Neuronal stem cell (in vitro differentiated cells): ENCODE measurements at places on chromosomes 3 and 15.
A peak's percentile ranks its signal among the peaks of the same experiment; 100 is the strongest.

GRCh38 chr3:126517291-126517951 is at the start of gene UROC1:
TSS of gene UROC1 (minus strand) at chr3:126517773. CDS start at chr3:126517719, 54 bp downstream.
- no peak within 1 kb of the TSS for H3K4me3 ChIP-seq
- peaks cover 15% of the 10 kb centered on the region for H3K4me1 ChIP-seq
- H3K27me3 ChIP-seq, result no peaks in the 10 kb centered on the region

GRCh38 chr15:38088971-38089370 is 154.5 kb downstream of the TMCO5A start:
- no peak for DNase-seq
- H3K4me1 ChIP-seq, result peaks cover 5% of the 10 kb centered on the region
- no peak overlapping the region for H3K27ac ChIP-seq
- no peaks in the 10 kb centered on the region for H3K36me3 ChIP-seq
- H3K4me3 ChIP-seq, result no peak overlapping the region

DNA sequence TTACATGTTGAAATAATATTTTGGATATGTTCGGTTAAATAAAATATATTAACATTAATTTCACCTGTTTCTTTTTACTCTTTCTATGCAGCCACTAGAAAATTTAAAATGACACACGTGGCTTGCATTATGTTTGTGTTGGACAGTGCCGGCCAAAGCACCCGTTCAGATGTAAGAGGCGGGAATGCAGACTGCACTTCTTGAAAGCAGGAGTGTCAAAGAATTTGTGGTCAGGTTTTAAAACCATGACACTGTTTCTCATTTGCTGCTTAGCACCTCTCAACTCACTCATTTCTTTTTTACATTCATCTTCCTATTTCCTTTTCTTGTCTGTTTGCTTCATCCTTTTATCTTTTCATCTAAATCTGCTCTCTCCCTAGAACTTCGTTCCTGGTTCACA is 35.3 kb upstream of the MINAR1 start:
- H3K4me1 ChIP-seq, result no peaks in the 10 kb centered on the region
- H3K27ac ChIP-seq, result no peak overlapping the region
- H3K27me3 ChIP-seq, result no peaks in the 10 kb centered on the region
- H3K4me3 ChIP-seq, result no peak overlapping the region
- no peak for DNase-seq

DNA sequence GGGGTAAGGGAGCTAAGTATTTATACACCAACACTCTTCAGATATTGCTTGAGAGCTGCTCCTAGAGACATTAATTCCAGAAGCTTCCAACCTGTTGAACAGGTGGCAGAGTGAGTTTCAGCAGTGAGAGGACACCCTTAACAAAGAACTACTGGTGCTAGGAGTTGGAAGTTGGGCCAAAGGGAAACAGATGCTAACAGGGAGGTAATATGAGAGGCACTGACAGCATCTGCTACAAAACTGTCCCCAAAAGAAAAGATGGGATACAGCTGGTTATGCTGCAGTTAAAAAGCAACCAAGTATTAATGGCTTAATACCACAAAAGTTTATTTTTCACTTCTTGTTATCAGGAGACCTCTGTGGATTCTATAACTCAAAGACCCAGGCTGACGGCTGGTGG is 104.5 kb upstream of the SATB1 start:
- no peak for DNase-seq
- H3K36me3 ChIP-seq, result no peaks in the 10 kb centered on the region
- no peak overlapping the region for H3K27ac ChIP-seq
- no peak overlapping the region for H3K4me3 ChIP-seq

DNA sequence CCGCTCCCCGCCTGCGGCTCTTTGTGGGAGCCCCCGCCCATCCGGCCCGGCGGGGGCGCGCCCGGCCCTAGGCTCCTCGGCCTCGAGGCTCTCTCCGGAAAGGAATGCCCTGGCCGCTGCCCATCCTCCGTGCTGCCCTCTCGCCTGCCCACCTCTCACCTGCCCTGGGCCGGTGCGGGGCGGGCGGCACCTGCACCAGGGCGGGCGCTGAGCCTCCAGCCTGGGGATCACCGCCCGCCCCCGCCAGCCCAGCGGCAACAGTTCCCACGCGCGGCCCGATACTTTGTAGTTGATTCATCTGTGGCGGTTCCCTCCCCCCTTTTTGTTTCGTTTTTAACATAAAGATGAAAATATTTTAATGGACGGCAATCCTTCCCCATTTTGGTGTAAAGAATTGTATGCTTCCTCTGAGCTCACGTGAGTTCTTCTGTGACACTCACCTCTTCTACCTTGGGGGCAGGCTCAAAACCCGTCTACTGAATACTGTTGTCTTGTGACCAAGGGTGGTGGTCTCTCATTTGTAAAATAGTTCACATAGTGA is 1.9 kb downstream of the KLF13 start:
- no peak overlapping the region for H3K27ac ChIP-seq
- H3K4me1 ChIP-seq, result peaks cover 6% of the 10 kb centered on the region
- peaks cover 22% of the 10 kb centered on the region for H3K27me3 ChIP-seq
- H3K4me3 ChIP-seq, result peak overlapping the region; percentile 86
- no peak for DNase-seq

DNA sequence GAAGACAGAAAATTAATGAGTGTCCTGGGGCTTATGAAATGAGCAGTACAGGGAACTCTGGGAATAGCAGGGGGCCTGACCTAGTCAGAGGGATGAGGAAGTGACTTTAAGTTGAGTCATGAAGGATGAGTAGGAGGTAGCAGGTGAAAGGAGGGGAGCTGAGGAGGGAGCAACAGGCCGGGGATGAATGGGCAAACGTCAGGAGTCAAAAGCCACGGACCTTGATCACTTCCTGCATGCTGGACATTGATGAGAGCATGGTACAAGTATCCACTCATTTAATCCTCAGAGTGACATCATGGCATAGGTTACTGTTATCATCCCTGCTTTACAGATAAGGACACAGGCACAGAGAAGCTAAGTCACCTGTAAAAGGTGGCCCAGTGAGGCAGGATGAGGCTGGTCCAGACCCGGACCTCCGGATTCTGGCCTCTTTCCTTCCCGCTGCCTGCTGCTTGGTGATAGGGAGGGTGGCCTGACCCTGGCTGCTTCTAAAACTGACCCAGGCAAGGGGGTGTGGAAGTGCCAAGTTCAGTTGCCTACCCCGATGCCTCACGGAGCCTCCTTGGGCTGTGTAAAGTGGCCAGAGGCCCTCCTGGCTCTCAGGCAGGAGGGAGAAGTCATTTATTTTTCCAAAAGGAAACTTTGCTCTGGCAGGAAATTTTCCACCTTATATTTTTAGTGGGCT is 7.6 kb downstream of the CORO2B start:
- H3K36me3 ChIP-seq, result no peaks in the 10 kb centered on the region
- H3K27ac ChIP-seq, result no peak overlapping the region
- no peak overlapping the region for H3K4me3 ChIP-seq
- no peak for DNase-seq
- peaks cover 17% of the 10 kb centered on the region for H3K4me1 ChIP-seq

- no peak for DNase-seq
- no peak overlapping the region for H3K4me3 ChIP-seq
- no peaks in the 10 kb centered on the region for H3K27me3 ChIP-seq
- H3K4me1 ChIP-seq, result no peaks in the 10 kb centered on the region
- H3K36me3 ChIP-seq, result no peaks in the 10 kb centered on the region
Measured at GRCh38 chr3:114308830-114309229, 15.0 kb downstream of the TIGIT start.

- H3K4me1 ChIP-seq, result peaks cover 8% of the 10 kb centered on the region
- no peak overlapping the region for H3K27ac ChIP-seq
- no peaks in the 10 kb centered on the region for H3K36me3 ChIP-seq
- H3K27me3 ChIP-seq, result no peaks in the 10 kb centered on the region
- H3K4me3 ChIP-seq, result no peak overlapping the region
Measured at GRCh38 chr3:188365988-188366698, 212.2 kb downstream of the LPP start.

DNA sequence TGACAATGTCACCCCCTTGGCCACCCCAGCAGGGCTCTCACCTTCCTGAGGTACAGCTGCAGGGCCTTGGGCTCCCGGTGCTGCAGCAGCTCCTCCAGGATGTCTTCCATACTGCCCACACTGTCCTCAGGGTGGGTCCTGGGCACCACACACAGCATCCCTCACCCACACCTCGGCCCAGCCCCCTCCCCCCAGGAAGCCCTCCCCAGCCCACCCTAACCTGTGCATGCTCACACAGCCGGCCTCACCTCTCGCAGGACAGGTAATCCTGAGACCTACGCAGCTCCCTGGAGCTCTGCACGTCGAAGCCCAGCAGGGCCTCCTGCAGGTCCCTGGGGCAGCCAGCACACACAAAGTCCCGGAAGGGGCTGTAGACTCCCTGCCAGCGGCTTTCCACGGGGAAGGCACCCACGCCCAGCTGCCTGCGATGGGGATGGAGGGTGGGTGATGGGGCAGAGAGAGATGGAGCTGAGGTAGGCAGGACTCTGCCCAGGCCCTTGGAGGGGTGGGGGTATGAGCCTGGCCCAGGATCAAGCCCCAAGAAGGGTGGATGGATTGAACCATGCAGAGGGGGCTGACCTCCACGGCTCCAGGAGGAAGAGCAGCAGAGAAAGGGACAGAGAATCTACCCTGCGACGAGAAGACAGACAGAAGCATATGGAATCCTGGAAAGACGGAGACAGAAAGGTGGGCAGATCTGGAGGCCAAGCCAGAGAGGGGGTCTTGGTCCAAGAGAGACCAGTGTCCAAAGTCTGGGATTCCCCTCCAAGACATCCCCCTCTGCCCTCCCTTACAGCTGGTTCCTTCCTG is 16.7 kb downstream of the ALS2CL start:
- H3K4me1 ChIP-seq, result no peaks in the 10 kb centered on the region
- no peaks in the 10 kb centered on the region for H3K36me3 ChIP-seq
- no peak overlapping the region for H3K4me3 ChIP-seq
- no peak for DNase-seq
- no peaks in the 10 kb centered on the region for H3K27me3 ChIP-seq
- no peak overlapping the region for H3K27ac ChIP-seq

GRCh38 chr3:89300981-89301380 is 193.6 kb downstream of the EPHA3 start:
- H3K36me3 ChIP-seq, result no peaks in the 10 kb centered on the region
- H3K27ac ChIP-seq, result no peak overlapping the region
- H3K4me1 ChIP-seq, result no peaks in the 10 kb centered on the region
- no peak for DNase-seq
- H3K27me3 ChIP-seq, result no peaks in the 10 kb centered on the region

GRCh38 chr15:60720493-60721256 is 241.7 kb upstream of the ICE2 start:
- peaks cover 18% of the 10 kb centered on the region for H3K27me3 ChIP-seq
- no peak for DNase-seq
- H3K36me3 ChIP-seq, result no peaks in the 10 kb centered on the region
- H3K4me3 ChIP-seq, result no peak overlapping the region
- peaks cover 2% of the 10 kb centered on the region for H3K4me1 ChIP-seq

- no peaks in the 10 kb centered on the region for H3K36me3 ChIP-seq
- no peaks in the 10 kb centered on the region for H3K4me1 ChIP-seq
- H3K4me3 ChIP-seq, result no peak overlapping the region
- H3K27me3 ChIP-seq, result no peaks in the 10 kb centered on the region
- no peak overlapping the region for H3K27ac ChIP-seq
- DNase-seq, result no peak
Measured at GRCh38 chr15:85356276-85356675, 24.1 kb upstream of the AKAP13 start.

DNA sequence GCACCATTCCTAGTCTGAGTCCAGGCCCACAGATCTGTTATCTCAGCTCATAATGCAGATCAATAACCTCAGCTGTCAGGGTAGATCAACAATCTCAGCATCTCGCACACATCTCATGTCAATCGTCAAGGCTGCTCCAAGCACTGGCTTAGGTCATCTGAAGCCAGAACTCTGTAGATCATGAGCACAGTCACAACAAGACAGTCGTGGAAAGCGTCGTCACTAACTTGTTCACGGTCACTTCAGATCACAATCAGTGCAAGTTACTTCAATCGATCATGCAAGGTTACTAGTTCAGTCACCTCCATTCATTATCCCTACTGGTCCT is 71.8 kb downstream of the RBPMS2 start:
- no peak overlapping the region for H3K4me3 ChIP-seq
- no peaks in the 10 kb centered on the region for H3K27me3 ChIP-seq
- no peak for DNase-seq
- peaks cover 8% of the 10 kb centered on the region for H3K36me3 ChIP-seq

GRCh38 chr3:150384296-150385212 is 23.5 kb upstream of the TSC22D2 start:
- no peaks in the 10 kb centered on the region for H3K27me3 ChIP-seq
- H3K27ac ChIP-seq, result no peak overlapping the region
- peaks cover 9% of the 10 kb centered on the region for H3K4me1 ChIP-seq
- no peaks in the 10 kb centered on the region for H3K36me3 ChIP-seq
- DNase-seq, result peak; percentile 21

GRCh38 chr3:90253131-90253530 is 1145.7 kb downstream of the EPHA3 start:
- no peaks in the 10 kb centered on the region for H3K27me3 ChIP-seq
- no peaks in the 10 kb centered on the region for H3K36me3 ChIP-seq
- no peak overlapping the region for H3K4me3 ChIP-seq
- DNase-seq, result no peak

- DNase-seq, result no peak
- H3K36me3 ChIP-seq, result no peaks in the 10 kb centered on the region
- peaks cover 49% of the 10 kb centered on the region for H3K27me3 ChIP-seq
- peaks cover 32% of the 10 kb centered on the region for H3K4me1 ChIP-seq
- no peak within 1 kb of the TSS for H3K27ac ChIP-seq
Measured at GRCh38 chr15:40928821-40929659, at the start of gene DLL4. TSS of gene DLL4 (plus strand) at chr15:40929340. CDS start at chr15:40929669, 329 bp downstream.

DNA sequence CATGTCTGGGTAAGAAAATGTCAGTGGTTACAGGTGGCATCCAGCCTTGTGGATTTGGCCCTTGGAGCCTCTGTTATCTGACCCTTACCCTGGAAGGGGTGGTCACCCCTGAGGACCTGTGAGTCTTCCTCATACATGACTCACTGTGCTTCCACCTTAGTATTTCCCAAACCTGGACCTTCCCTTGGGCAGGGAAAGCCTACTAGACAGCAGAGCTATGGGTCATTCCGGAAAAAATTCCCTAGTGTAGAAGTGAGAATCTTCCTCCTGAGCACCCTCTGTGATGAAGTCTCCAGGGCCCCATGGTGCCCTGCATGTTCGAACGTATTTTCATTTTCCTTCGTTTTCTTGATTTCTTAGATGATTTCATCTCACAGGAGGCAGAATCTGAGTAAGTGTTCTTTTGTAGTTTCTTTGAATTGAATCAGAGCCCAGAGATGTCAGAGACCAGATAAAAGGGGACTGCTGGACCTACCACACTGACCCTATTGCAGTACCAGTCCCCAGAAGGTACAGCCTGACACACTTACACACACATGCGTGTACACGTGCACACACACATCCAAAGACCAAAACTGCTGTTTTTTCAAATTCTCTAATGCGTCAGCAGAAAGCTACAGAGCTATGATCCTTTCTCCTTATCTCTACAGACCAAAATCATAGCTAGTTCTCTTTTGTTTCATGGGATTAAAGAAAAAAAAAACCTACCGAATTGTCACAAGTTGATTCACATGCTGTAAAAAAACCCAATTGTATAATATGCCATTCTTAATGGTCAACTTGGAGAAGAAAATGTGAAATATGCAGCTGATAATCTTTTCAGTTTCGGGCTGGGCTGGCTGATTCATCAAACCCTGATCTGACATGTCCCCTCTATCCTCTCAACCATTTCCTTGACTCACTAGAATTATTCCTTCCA is 50.5 kb upstream of the ARHGEF3 start:
- H3K4me3 ChIP-seq, result no peak overlapping the region
- H3K4me1 ChIP-seq, result peaks cover 5% of the 10 kb centered on the region
- H3K27ac ChIP-seq, result no peak overlapping the region
- no peaks in the 10 kb centered on the region for H3K36me3 ChIP-seq

GRCh38 chr15:88563638-88564037 is 17.2 kb upstream of the DET1 start:
- H3K4me3 ChIP-seq, result no peak overlapping the region
- H3K4me1 ChIP-seq, result peaks cover 1% of the 10 kb centered on the region
- H3K27me3 ChIP-seq, result no peaks in the 10 kb centered on the region
- no peaks in the 10 kb centered on the region for H3K36me3 ChIP-seq
- H3K27ac ChIP-seq, result no peak overlapping the region
- DNase-seq, result no peak
